ENCODE measurements at places on chromosomes 16 and 17.

GRCh38 chr17:9470171-9470570, 105.4 kb downstream of the STX8 start:
- DNase-seq = no peak

- DNase-seq = peak; percentile 23
Measured at GRCh38 chr16:64983963-64984362, 137.9 kb downstream of the CDH11 start.

GRCh38 chr17:16973760-16974540, 2.0 kb upstream of the TNFRSF13B start:
- DNase-seq = no peak

GRCh38 chr16:75106351-75107274, 10.0 kb downstream of the LDHD start:
- DNase-seq = no peak

DNA sequence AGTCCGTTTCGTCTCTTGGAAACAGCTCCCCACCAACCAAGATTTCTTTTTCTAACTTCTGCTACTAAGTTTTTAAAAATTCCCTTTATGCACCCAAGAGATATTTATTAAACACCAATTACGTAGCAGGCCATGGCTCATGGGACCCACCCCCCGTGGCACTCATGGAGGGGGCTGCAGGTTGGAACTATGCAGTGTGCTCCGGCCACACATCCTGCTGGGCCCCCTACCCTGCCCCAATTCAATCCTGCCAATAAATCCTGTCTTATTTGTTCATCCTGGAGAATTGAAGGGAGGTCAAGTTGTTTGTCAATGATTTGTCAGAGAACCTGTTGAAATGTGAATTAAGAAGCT, 48.2 kb downstream of the IL21R start:
- DNase-seq = no peak

DNA sequence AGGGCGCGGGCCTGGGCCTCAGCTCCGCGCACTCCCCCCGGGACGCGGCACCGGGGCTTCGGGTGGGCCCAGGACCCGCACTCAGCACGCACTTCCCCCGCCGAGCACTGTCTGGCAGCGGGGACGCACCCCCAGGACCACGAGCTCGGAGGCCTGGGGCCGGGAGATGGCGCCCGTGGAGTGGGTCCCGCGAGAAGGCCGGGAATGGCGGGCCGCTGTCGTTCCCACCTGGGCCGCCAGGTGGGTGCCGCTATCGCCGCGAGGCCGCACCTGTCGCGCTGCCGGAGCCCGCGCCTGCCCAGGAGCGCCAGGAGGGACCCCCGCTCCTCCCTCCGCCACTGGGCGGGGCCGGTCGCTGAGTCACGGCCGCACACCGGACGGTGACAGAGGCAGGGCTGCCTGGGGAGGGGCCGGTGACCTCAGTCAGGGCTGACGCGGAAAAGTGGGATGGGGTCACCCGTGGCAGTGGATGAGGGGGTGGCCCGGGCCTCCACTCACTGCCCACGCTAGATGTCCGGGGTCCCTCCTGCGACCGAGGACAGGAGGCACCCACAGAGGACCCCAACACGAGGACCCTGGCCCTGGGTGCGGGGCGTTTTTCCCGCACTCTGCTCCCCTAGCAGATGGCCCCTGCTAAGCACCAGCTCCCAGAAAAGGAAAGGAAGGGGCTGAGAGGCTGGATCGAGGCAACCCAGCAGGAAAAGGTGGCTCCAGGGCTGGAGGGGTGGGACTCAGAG, 6.9 kb upstream of the ACTG1 start:
- peak; percentile 79 for DNase-seq

DNA sequence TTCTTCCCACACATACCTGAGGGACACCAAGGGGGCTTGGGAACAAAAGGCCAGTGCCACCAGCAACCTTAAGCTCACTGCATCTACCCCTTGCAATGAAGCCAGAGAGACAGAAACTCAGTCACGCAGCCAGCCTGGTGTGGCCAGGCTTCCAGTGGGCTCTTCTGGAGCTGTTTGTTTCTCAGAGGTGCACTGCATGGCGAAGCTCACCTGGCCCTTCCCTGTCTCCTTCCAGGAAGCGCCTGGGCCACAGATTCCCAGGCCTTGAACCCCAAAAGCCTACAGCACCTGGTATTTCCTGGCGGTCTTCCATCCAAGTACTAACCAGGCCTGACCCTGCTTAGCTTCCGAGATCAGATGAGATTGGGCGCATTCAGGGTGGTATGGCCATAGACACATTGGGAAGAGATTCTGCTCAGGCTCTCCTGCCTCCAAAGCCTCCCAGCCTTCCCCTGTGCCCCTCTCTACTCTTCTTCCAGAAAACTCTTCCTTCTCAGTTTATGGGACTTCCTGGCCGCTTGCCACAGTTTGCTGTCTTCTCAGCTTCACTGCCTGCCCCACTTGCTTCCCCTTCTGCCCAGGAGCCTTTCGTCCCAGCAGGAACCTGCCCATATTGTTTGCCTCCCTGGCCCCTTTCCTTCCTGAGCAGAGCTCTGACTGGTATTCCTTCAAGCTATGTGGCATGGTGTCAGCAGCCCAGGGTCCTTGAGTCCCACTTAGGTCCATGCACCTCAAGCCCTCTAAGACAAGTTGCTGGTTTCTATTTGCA, 1.6 kb downstream of the CISD3 start:
- no peak for DNase-seq

GRCh38 chr17:16986391-16986790, 14.5 kb upstream of the TNFRSF13B start:
- DNase-seq = no peak

DNA sequence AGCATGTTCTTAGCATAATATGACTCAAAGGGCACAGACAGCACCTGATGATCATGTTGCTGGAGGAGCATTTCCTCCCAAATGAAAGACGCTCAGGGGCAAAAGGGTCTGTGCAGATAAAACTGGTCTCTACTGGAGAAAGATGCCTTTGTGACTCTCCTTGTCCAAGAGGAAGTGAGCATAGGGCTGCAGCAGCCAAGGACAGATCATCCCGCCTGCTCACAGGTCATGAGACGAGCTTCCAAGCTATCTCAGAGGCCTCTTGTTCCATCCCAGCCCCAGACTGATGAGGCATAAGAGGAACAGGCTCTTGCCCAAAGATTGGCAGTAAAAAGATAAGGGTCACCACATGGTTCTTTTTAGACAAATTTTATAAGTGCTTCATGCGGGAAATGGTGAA, 141.8 kb downstream of the KATNIP start:
- no peak for DNase-seq

DNA sequence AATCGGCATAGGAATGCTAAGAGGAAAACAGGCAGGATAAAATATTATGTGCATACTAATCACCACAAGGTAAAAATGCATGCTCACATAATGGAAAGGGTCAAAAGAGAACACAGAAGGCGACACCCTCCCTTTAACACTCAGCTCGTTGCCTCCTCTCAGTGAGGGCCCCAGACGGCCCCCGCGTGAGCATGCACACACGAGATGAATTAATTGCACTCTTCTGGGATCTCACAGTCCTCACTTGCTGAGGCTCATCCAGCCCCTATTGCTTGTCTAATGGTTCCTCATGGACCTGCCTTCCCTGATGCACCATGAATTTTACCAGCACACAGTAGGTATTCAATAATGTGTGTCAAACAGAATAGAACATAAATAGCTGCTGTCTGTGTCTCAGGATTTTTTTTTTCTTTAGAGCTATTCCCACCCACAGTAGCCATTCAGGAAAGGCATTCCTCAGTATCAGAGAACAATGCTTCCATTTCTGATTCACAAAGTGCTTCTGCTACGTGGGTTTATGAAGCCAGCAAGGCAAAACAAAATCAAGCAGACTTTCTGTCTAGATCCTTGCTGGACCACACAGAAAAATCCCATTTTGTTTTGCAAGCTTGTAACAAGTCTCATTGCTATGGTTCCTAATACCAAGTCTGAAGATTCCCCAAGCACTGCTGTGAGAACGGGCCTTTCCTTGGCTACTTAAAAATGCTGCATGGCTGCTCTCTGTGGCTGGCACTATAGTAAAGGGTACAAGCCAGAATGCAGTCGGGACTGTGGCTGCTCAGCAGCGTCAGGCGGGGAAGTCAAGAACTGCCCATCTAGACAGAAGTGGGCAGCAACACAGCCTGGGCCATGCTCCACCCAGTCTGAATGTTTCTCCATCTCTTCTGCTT, 43.6 kb downstream of the TOM1L2 start:
- no peak for DNase-seq

GRCh38 chr16:11585460-11586377, 1.0 kb downstream of the LITAF start:
- peak; percentile 53 for DNase-seq

GRCh38 chr16:14334366-14335080, 263.4 kb downstream of the MRTFB start:
- DNase-seq = no peak

DNA sequence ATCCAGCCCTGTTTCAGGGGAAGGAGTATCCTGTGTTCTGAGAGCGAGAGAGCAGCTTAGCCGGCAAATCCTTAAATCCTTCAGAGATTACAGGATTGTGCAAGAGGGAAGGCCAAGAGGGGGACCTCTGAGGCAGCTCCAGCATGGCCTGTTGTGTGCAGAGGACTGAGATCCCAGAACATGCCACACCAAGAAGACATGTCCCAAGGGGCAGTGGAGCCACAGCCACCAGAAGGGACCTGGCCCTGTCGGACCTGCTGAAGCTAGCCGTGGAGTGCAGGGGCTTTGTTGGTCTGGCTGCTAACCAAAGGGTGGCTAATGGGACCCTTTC, 1.6 kb upstream of the MRC2 start:
- no peak for DNase-seq

DNA sequence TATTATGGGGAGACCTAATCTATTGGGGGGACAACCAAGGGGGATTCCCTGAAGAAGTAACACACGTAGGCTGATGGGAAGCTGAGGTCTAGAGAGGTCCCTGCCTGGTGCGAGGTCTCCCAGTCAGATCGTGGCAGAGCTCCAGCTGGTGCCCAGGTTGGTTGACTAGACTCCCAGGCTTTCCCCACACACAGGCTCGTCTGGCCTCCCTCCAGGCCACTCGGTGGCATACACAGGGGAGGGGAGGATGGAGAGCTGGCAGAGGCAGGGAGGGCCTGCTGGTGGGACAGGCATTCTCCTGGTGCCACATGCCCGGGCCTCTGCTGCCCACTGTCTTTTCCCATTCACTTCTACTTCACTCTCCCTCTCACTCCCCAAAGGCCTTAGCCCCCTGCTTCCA, 8.5 kb upstream of the SOCS3 start:
- no peak for DNase-seq

All from stimulated activated CD8-positive, alpha-beta memory T cell treated with anti-CD3 and anti-CD28 coated beads, Interleukin-4, amount 100 ng/mL, for 48 hours (primary cell).